ENCODE measurements at places on chromosomes 6 and 20. TPM values are rescaled to one million over a fixed set of nuclear protein-coding genes. Genes with fewer than 3 reads are reported as not detected.

TMEM217 gene
- total RNA-seq: 1.4 TPM

HLA-DOA gene
- 17.3 TPM for total RNA-seq

ZNF391 gene
- total RNA-seq: 10.1 TPM

GJA1 gene
- total RNA-seq: 44.5 TPM

FITM2 gene
- total RNA-seq: 9.3 TPM

- no peaks in the 10 kb centered on the region for H3K27me3 ChIP-seq
- H3K27ac ChIP-seq: no peak overlapping the region
- H3K36me3 ChIP-seq: no peaks in the 10 kb centered on the region
- H3K4me3 ChIP-seq: no peak overlapping the region
- no peak for DNase-seq
Measured at GRCh38 chr6:3719462-3720308, 31.8 kb downstream of the PXDC1 start.

GRCh38 chr20:62962221-62962879 lies 9.8 kb downstream of the SLC17A9 start:
- no peak for DNase-seq
- H3K4me3 ChIP-seq: no peak overlapping the region
- no peaks in the 10 kb centered on the region for H3K4me1 ChIP-seq

DNA sequence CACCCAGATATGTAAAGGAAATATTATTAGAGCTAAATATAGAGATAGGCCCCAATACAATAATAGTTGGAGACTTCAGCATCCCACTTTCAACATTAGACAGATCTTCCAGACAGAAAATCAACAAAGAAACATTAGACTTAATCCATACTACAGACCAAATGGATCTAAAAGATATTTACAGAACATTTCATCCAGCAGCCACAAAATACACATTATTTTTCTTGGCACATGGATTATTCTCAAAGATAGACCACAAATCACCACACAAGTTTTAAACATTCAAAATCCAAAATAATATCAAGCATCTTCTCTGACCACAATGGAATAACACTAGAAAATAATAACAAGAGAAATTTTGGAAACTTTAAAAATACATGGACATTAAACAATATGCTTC lies 1159.1 kb upstream of the CITED2 start:
- H3K4me3 ChIP-seq: no peak overlapping the region
- no peak overlapping the region for H3K27ac ChIP-seq
- H3K4me1 ChIP-seq: peaks cover 4% of the 10 kb centered on the region
- no peaks in the 10 kb centered on the region for H3K36me3 ChIP-seq

- no peaks in the 10 kb centered on the region for H3K36me3 ChIP-seq
- H3K4me3 ChIP-seq: no peak overlapping the region
- no peaks in the 10 kb centered on the region for H3K4me1 ChIP-seq
Measured at GRCh38 chr6:145845557-145845956, 31.0 kb upstream of the FBXO30 start.

GRCh38 chr20:58702859-58703648 lies 10.5 kb downstream of the NPEPL1 start:
- no peak for DNase-seq
- H3K27ac ChIP-seq: no peak overlapping the region
- no peaks in the 10 kb centered on the region for H3K27me3 ChIP-seq

DNA sequence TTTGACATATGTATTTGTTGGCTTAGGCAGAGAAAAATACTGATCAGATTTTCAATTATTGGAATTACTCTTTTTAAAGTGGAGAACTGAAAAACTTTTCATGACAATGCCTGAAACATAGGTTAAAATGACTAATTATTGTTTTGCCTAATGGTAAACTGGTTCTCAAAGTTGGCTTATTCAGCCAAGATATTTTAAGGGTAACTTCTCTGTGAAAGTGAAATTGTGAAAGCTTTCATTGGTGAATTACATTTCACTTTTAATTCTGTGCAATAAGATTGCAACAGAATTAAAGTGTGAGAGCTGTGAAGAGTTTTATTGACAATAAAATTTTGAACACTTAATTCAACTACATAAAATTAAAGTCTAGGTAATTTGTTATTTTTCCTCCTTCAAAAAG lies 24.5 kb downstream of the KIAA0408 start:
- H3K4me3 ChIP-seq: no peak overlapping the region
- DNase-seq: no peak
- no peaks in the 10 kb centered on the region for H3K27me3 ChIP-seq
- H3K27ac ChIP-seq: no peak overlapping the region

- no peaks in the 10 kb centered on the region for H3K4me1 ChIP-seq
- H3K4me3 ChIP-seq: no peak overlapping the region
- H3K27ac ChIP-seq: no peak overlapping the region
Measured at GRCh38 chr20:57493091-57493615, 31.8 kb downstream of the CTCFL start.

GRCh38 chr20:24376311-24377099 lies 92.9 kb upstream of the SYNDIG1 start:
- H3K4me3 ChIP-seq: no peak overlapping the region
- H3K27ac ChIP-seq: no peak overlapping the region
- H3K27me3 ChIP-seq: no peaks in the 10 kb centered on the region
- peaks cover 3% of the 10 kb centered on the region for H3K4me1 ChIP-seq

DNA sequence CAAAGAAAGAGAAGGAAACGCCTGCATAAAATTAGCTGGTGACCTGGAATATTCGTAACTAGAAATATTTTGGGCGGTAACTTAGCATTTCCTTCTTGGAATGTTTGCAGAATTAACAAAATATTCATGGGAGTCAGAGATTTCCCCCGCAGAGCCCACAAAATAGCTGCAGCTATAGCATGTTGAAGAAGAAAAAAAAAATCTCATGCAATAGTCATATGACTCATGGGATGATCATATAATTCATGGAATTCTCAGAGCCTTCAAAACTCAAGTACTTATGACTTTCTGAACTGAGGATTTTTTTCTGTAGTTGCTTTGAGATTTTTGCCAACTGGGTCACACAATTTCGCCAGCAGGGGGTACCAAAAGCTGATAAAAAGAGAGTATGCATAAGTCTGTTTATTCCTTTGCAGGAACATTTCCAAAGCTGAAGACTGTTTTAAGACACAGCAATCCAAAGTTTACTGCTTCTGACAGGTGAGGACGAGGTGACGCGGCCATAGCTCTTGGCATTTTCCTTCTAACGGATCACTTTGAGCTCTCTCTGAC lies 586.0 kb upstream of the CHD6 start:
- no peaks in the 10 kb centered on the region for H3K36me3 ChIP-seq
- H3K27ac ChIP-seq: no peak overlapping the region
- no peaks in the 10 kb centered on the region for H3K4me1 ChIP-seq
- no peak for DNase-seq
- no peaks in the 10 kb centered on the region for H3K27me3 ChIP-seq
- H3K4me3 ChIP-seq: no peak overlapping the region

DNA sequence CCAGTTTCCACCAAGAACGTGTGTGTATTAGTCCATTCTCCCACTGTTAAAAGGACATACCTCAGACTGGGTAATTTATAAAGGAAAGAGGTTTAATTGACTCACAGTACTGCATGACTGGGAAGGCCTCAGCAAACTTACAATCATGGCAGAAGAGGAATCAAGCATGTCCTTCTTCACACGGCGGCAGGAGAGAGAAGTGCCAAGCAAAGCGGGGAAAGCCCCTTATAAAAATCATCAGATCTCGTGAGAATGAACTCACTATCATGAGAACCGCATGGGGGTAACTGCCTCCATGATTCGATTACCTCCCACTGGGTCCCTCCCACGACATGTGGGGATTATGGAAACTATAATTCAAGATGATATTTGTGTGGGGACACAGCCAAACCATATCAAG lies 13.1 kb downstream of the C20orf203 start:
- no peak overlapping the region for H3K27ac ChIP-seq
- no peaks in the 10 kb centered on the region for H3K4me1 ChIP-seq
- H3K27me3 ChIP-seq: no peaks in the 10 kb centered on the region
- no peak for DNase-seq
- H3K36me3 ChIP-seq: no peaks in the 10 kb centered on the region

DNA sequence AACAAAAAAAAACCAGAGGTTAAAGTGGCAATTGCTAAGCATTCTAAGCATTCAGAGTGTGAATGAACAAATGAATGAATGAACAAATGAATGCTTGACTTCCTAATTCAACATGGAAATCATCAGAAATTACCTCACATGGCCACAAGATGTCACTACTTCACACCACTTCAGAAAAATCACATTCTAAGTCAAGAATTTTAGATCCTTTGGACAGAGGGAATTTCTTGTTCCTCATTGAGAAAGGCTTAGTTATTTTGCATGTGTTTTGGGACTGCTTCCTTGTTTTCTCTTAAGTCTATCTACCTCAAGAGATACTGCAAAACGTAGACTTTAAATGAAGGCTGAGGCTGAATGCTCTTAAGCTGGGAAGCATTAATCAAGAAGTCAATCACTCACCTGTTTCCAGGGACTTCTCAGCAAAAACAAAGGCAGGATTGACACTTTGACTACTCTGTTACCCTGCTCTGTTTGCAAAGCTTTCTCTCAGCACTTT lies 120.2 kb downstream of the MBOAT1 start:
- no peaks in the 10 kb centered on the region for H3K4me1 ChIP-seq
- no peak overlapping the region for H3K27ac ChIP-seq
- H3K36me3 ChIP-seq: no peaks in the 10 kb centered on the region
- H3K4me3 ChIP-seq: no peak overlapping the region
- H3K27me3 ChIP-seq: no peaks in the 10 kb centered on the region

GRCh38 chr6:15493437-15494168 lies 169.2 kb downstream of the DTNBP1 start:
- no peaks in the 10 kb centered on the region for H3K27me3 ChIP-seq
- H3K27ac ChIP-seq: no peak overlapping the region
- peaks cover 15% of the 10 kb centered on the region for H3K4me1 ChIP-seq
- H3K36me3 ChIP-seq: no peaks in the 10 kb centered on the region

DNA sequence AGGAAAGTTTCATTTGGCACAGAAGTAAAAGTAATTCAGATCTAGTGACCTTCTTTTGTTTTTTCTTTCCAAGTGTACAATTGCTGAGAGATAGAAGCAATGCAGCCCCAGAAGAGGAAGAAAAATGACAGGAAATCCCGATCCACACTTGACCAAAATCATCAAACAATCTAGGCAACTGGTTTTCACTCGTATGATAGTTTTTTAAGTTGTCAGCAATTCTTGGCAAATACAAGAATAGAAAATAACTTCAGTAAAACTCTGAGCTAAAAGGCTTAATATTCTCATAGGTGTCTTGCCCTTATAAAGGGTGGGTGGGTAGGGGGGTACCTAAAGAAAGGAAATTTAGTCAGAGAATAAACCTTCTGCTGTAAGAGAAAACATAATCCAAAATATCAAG lies 36.0 kb downstream of the SESN1 start:
- no peaks in the 10 kb centered on the region for H3K27me3 ChIP-seq
- no peaks in the 10 kb centered on the region for H3K36me3 ChIP-seq
- DNase-seq: no peak
- H3K4me1 ChIP-seq: peaks cover 2% of the 10 kb centered on the region
- H3K27ac ChIP-seq: no peak overlapping the region
- no peak overlapping the region for H3K4me3 ChIP-seq

GRCh38 chr20:49750611-49751396 lies 37.1 kb upstream of the B4GALT5 start:
- H3K4me3 ChIP-seq: no peak overlapping the region
- no peaks in the 10 kb centered on the region for H3K36me3 ChIP-seq
- H3K4me1 ChIP-seq: peaks cover 7% of the 10 kb centered on the region
- DNase-seq: no peak
- no peak overlapping the region for H3K27ac ChIP-seq

DNA sequence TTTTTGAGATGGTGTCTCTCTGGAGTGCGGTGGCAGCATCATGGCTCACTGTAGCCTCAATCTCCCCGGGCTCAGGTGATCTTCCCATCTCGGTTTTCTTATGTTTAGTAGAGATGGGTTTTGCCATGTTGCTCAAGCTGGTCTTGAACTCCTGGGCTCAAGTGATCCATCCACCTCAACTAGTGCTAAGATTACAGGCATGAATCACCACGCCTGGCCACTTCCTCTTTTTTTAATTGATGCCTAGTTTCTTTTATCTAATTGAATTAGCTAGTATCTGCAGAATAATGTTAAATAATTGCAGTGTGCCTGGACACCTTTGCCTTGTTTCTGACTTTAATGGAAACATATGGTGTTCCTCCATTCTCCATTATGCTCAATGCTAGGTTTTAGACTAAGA lies 38.4 kb upstream of the SLC22A16 start:
- no peaks in the 10 kb centered on the region for H3K27me3 ChIP-seq
- DNase-seq: no peak
- H3K27ac ChIP-seq: no peak overlapping the region

DNA sequence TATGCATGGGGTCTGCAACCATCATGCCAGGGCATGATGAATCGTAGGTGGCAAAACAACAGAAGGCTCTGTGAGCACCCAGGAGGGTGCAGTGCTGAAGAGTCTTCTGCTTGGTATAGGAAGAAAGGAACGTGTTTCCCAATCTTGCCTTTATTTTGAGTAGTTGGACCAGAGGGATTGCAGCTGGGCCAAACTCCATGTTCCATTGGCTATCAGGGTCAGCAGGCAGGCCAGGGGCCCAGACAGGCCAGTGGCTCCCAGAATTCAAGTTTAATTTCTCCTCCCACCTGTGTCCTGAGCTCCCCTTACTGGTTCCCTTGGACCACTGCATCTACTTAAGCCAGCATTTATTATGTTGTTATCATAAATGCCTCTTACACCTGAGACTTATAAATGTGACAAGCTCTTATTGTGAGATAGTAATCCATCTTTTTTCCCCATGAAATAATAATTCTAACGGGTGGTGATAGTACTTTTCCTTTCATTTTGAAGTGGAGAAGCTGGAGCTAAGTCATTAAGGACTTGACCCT lies 918 bp upstream of the TRIM38 start:
- H3K36me3 ChIP-seq: no peaks in the 10 kb centered on the region
- peak overlapping the region; percentile 70 for H3K4me3 ChIP-seq
- H3K27ac ChIP-seq: peak overlapping the region; percentile 71
- DNase-seq: no peak
- peaks cover 4% of the 10 kb centered on the region for H3K4me1 ChIP-seq
- H3K27me3 ChIP-seq: no peaks in the 10 kb centered on the region

GRCh38 chr6:89610149-89610642 lies 28.4 kb downstream of the LYRM2 start:
- peak; percentile 70 for DNase-seq
- H3K4me3 ChIP-seq: no peak overlapping the region
- no peaks in the 10 kb centered on the region for H3K27me3 ChIP-seq
- H3K27ac ChIP-seq: no peak overlapping the region
- no peaks in the 10 kb centered on the region for H3K36me3 ChIP-seq
- H3K4me1 ChIP-seq: no peaks in the 10 kb centered on the region

- no peak overlapping the region for H3K27ac ChIP-seq
- no peaks in the 10 kb centered on the region for H3K36me3 ChIP-seq
- H3K4me1 ChIP-seq: no peaks in the 10 kb centered on the region
Measured at GRCh38 chr6:28615955-28616747, 90.5 kb downstream of the GPX5 start.

DNA sequence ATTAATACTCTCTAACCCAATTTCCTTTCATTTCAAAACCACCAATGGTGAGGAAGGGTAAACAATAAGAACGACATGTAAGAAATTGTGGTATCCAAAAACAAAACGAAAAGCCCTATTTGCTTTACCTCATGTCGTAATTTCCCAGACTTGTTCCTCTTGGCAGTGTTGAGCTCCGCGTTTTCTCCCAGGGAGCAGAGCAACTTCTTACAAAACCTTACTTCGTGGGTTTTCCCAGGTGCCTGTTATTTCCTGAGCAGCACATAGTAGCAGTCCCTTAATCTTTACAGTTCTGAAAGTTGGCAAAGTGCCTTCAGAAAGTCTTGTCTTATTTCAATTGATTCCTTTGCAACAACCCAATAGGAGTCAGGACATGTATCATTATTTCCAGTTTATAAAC lies 207.9 kb upstream of the MARCKS start:
- no peak for DNase-seq
- no peaks in the 10 kb centered on the region for H3K27me3 ChIP-seq
- H3K4me3 ChIP-seq: no peak overlapping the region
- H3K27ac ChIP-seq: no peak overlapping the region
- no peaks in the 10 kb centered on the region for H3K36me3 ChIP-seq
